ENCODE measurements at places on chromosomes 13 and 19.

GRCh38 chr19:47172666-47173455 is 42.2 kb downstream of the SAE1 start:
- DNase-seq = no peak

- DNase-seq = no peak
Measured at GRCh38 chr13:96710166-96710862, 284.0 kb downstream of the OXGR1 start.

GRCh38 chr13:80496721-80497397 is 155.9 kb upstream of the SPRY2 start:
- DNase-seq = no peak

DNA sequence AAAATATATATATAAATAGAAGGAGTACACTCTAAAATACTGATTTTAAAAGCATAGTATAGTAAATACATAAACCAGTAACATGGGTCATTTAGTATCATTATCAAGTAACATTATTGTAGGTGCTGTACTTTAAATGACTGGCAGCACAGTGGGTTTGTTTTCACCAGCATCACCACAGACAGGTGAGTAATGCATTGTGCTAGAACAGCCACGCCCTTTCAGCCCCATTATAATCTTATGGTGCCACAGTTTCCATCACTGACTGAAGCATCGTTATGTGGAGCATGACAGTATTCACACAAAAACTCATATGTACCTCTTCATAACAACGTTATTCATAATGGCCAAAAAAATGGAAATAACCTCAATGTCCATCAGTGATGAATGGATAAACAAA is 88.3 kb downstream of the DHRS12 start:
- no peak for DNase-seq

- no peak for DNase-seq
Measured at GRCh38 chr19:17623224-17623935, 64.8 kb downstream of the UNC13A start.

DNA sequence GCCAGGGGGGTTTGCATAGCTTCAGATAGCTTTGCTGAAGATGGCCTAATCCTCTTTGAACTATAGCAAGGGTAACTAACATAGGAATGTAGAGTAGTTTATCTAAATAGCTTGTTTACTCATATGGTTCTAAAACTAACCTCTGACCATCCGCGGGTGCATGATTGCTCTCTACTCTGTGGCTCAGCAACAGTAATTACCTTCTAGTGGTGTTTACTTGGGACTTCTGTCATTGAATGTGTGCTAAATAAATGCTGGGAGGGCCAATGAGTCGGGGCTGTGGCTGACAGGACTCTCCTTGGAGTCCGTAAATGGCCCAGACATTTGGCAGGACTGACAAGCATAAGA is 1461.9 kb downstream of the UQCRFS1 start:
- DNase-seq = no peak

DNA sequence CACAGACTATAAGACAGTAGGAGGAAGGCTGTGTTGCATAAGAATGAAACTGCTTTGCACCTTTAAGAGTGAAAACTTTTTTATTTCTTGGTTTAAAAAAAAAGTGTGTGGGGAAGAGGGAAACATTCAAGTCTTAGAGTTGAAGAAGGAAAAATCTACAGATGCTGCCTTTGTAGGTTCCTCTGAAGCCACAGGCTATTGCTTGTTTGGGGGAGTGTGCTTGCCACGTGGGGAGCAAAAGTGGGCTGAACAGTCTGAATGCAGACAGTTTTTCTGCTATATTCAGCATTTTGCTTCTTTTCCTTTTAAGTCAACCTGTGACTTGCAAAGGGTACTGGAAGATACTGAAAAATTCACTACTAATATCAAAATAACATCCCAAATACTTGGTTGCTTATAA is 36.9 kb downstream of the EFNB2 start:
- DNase-seq = no peak

DNA sequence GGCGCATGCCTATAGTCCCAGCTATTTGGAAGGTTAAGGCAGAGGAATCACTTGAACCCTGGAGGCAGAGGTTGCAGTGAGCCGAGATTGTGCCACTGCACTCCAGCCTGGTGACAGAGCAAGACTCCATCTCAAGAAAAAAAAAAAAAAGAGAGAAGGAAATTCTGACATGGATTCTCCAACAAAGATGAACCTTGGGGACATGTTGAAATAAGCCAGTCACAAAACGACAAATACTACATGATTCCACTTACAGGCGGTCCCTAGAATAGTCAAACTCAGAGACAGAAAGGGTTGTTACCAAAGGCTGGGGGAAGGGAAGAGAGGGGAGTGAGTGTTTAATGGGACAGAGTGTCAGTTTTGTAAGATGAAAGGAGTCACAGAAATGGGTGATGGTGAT is 66.4 kb downstream of the F2RL3 start:
- DNase-seq = no peak

DNA sequence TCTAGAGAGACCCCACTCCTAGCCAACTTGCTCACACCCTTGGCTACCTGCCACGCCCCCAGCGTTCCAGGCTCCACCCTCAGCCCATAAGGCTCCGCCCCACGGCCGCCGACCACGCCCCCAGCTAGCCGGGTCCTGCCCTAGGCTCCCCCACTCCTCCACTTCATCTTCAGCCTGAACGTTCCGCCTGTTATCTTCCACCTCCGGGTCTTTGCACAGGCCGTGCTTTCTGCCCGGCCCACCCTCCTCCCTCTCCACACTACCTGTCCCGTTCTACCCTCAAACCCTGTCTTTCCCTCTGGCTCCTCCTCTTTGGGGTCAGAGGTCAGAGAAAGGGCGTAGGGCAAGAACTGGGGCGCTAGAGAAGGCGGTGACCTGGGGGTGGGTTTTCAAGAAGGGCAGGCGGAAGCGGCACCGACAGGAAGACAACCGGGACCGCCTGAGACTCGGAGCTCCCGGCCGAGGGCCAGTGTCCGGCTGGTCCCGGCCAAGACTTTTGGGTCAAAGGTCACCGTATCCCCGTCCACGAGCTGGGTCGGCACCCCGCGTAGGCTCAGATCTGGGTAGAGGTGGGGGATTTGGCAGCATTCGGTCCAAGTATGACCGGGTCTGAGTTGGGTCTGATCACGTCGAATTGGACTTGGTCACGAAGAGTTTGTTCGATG is 2.2 kb downstream of the PDE4C start:
- no peak for DNase-seq

- DNase-seq = no peak
Measured at GRCh38 chr13:59422646-59423045, 741.1 kb downstream of the DIAPH3 start.

GRCh38 chr13:66821551-66821950 is 408.6 kb downstream of the PCDH9 start:
- DNase-seq = no peak

- no peak for DNase-seq
Measured at GRCh38 chr13:73898899-73899298, 235.3 kb downstream of the KLF12 start.

DNA sequence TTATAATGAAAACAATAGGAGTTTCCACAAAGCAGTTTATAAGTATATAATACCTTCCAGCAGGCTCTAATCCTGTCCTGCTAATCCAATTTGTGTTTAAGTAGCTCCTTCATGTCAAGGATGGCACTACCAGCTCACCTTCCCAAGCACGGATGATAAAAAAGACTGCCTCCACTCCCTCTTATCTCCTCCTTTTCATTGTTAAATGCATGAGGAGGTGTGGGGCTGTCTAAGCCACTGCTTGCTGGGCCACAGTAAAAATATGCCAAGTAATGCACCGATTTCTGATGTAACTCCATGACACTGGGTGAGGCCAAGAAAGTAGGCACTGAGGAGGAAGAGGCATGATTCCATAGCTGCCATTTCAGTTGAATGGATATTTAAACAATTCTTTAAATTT is 193.1 kb downstream of the ZIC5 start:
- DNase-seq = no peak

DNA sequence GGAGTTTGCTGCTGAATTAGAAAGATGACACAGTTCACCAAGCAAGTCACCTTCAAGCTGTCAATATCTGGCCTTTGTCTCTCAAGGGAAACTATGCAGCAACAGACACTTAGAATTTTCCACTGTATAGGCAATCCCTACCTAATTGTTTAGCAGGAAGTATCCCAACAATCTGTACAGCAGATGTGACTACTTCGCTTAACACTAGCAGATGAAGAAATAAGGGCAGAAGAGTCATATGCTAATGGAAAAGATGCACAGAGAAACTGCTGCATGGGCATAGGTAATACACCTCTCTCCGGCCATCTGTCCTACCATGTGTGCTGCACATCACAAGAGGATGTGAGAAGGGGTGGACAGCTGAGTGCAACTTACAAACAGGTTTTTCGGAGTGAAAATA is 851.2 kb downstream of the PCDH9 start:
- DNase-seq = no peak

DNA sequence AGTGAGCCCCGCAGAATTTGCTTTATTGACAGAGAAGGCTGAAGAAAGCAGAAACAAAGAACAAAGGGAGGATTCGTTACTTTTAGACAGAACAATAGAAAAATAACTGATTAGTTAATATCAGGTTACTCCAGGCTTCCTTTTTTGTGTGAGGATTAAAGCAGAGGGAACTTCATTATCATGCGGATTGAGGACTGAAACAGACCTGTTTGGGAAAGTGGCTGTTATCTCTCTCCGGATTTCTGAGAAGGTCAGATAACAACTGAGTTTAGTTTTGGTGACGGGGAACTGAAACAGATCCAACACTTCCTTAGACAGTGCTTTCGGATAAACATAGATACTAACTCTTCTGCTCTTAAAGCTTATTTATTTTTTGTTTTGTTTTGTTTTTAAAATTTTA is 246.4 kb upstream of the ZNF507 start:
- DNase-seq = no peak

- DNase-seq = no peak
Measured at GRCh38 chr13:46168783-46169182, 13.2 kb downstream of the LCP1 start.

DNA sequence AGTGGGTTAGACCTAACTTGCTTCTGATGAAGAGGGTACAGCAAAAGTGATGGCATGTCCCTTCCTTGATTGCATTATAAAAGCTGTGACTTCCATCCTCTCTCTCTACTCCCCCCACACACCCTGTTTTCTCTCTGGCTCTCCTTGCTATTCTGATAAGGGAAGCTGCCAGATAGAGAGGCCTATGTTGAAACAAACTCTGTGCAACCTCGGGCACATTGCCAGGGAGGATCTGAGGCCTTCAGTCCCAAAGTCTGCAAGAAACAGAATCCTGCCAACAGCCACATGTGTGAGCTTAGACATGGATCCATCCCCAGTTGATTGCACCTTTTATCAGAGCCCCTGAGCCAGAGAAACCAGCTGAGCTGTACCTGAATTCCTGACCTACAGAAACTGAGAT is 44.8 kb upstream of the ARGLU1 start:
- DNase-seq = no peak

DNA sequence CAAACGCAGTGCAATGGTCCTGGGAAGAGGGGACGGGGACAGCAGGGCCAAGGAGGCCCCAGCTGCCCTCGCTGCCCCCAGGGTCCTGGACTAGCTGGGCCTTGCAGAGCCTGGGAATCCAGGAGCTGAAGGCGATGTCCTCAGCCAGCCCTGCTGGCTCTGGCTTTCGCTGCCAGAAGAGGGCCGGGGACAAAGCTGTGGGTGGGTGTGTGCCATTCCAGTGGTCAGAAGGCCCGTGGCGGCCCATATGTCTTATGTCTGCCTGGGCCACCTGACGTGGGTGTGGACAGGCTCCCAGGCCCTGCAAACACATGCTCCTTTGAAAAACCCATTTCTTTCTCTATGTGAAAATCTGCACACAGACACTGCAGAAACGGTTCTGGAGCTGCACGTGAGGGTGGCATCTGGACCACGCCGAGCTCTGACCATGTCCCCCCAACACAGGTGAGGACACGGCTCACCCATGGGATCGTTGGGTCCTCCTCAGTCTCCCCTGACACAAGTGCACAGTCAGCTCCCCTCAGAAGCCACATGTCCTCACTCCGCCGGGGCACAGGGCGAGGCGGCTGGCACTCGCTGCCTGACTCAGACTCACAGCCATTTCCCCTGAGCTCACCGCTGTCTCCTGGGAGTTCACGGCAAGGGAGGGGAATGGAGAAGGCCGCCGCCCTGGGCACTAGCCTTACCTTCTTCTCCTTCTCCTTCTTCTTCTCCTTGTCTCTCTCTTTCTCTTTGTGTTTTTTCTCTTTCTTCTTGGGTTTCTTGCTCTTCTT is 16.9 kb downstream of the IZUMO4 start:
- DNase-seq = no peak

- DNase-seq = no peak
Measured at GRCh38 chr13:25217023-25217885, 45.2 kb upstream of the AMER2 start.

DNA sequence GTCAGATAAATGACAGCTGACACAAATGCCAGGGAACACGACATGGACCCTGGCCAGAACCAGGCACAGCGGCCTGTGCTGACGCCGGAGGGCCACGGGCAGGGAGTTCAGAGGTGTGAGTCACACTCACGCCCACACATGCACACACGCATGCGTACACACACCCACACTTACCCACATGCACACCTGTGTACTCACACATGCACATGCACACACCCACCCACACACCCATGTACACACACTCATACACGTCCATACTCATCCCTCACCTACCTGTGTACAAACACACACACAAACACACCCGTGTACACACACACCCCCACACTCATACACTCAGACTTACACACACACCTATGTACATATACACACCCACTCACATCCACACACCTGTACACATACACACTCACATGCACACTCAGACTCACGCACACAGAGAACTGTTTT is 40.4 kb downstream of the MLLT1 start:
- DNase-seq = no peak

DNA sequence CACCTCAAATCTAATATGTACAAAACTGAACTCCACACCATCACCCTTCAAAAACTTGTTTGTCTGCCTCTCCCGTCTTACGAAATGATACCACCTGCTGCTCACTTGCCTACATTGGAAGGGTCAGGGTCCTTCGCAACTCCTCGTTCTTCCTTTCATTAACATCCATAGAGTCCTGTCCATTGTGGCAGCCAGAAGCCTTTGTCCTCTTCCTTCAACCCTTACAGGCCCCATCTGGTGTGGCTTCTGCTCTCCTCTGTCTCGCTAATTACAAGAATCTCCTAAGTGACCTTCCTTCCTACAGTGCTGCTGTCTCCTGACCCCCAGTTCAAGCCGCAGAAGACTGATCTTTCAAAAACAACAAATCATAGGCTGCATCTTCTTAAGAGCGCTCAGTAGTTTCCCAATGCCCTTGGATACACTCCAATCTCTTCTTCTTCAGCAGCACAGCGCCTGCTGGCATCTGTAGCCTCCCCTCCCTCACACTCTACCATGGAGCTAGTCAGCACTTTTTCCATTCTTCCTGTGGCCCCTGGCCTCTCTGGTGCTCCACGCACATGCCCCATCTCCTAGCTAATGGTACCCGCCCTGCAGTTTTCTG is 382.7 kb downstream of the LIG4 start:
- no peak for DNase-seq

- DNase-seq = no peak
Measured at GRCh38 chr13:86878781-86879180, 792.4 kb upstream of the SLITRK5 start.

GRCh38 chr19:36013280-36014011 is 567 bp downstream of the ALKBH6 start:
- DNase-seq = no peak
